ENCODE measurements at places on chromosomes 3 and 15.
A peak's percentile ranks its signal among the peaks of the same experiment; 100 is the strongest.

DNA sequence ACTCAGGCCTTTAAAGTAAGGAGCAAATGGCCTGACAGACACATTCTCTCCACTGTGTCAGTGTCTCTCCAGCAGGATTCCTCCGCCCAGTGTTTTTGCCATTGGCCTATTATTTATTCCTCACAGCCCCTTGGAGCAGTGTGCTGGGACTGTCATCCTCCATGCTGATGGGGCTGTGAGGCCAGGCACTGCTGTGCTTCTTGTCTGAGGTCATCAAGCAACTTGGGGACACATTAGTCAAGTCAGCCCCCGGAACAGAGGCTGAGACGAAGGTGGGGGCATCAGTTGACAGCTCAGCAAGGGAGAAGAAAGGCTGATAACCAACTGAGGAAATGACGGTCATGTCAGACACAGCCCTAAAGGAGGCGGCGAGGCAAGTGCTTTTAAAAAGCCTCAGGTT is 67.4 kb downstream of the XXYLT1 start:
- no peak for DNase-seq

DNA sequence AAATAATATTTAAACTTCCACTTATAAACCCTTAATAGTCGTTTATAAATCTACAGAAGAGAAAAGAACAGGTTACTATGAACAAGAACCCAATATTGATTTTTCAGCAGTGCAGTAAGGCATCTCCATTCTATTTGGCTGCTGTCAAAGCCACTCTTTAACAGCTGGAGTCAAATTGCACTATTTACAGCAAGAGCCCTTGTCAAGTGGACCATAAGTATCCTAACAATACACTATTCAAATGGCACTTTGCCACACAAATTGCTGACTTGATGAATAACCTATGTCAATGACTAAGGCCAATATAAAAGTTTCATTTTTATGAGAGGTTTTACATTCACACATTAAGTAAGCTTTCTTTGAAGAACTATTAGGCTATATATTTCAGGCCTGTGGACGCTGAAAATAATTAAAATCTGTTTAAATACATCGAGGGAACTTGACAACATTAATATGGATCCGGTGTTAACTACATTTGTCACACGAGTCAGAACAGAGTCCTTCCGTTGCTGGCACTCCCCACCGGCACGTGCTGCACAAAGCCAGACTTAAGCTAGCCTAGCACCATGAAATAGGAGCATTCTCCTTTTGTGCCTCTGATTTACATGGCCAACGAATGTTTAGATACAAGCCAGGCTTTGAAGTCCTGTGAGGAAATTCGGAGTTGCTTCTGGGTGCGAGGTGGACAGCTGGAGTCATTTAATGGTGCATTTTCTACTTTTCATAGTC is 100.5 kb downstream of the WDR72 start:
- no peak for DNase-seq

DNA sequence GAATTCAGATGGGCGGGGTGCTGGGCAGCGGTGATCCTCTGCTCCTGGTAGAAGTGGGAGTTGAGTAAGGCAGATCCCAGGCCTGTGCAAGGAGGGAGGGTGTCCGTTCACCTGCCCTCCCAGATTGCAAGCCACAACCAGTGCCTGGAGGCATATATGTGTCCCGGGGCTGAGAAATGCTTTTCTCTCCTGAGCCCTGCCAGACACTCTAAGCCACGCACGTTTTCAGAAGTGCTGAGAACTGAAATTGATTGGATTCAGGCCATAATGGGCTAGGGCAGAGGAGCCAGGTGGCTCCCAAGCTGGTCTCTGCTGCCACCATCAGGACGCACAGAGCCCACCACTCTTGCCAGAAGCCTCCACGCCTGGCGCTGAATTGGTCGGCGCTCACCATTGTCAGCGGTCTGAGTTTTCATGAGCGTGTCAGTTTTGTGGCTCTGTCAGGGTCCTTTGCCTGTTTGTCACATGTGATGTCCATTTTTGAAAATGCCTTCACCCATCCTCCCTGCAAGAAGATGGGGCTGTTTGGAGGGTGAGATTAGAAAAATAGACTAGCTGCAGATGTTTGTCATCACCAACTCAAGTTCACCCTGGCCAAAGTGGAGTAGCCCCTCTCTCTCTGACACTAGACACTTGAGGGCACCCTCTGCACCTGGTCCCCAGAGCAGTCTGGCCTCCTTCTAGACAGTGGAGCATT is 15.4 kb upstream of the BFSP2 start:
- peak; percentile 5 for DNase-seq

- DNase-seq: no peak
These were observed 9.3 kb upstream of the SSUH2 start for GRCh38 chr3:8653800-8654408.

GRCh38 chr3:18194431-18194830 is 230.7 kb downstream of the SATB1 start:
- DNase-seq: no peak

DNA sequence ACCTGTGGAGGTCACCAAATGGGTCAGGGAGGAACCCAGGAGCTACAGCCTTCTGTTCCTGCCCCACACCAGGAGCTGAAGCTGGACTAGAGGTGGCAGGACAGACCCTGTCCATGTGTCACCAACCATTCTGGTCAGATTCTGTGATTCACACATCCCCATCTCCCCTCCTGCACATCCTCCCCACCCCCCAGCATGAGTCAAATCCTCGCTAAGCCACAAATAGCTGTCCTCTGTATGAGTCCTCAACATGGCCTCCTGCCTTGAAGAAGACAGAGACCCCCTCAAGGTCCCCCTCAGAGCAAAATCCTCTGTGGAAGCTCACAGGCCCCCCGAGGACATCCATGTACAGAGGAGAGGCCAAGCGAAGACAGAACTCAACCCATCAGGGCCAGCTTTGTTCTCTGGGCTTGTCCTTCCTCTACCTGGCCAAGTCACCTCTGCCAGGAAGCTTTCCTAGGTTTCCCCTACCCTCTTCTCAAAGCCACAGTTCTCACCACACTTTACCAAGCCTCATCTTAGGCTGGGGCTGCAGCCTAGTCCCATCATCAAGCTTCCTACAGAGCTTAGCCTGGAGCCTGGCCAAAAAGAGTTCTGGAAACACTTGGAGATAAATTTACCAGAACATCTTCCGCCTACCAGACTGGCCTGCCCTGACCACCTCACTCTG is 17.1 kb downstream of the CACNA2D2 start:
- no peak for DNase-seq

DNA sequence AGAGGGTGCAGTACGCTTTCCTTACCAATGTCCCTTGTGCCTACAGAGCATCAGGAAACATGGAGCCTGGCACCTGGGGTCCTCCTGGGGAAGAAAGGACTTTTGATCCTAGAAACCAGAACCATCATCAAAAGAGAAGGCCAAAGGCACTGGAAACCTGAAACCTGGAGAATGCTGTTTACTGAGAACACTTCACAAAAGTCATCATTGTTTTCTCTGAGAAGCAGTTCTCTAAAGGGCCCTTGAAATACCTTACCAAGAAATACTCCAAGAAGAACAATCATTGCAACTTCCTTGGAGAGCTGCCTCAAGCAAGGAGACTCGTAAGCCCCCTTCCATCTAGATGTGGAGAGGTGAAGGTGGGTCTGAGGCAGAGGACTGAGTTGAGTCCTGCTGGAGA is 66.0 kb downstream of the TLE3 start:
- no peak for DNase-seq

GRCh38 chr15:33716025-33716424 is 252.3 kb upstream of the CHRM5 start:
- peak; percentile 5 for DNase-seq

DNA sequence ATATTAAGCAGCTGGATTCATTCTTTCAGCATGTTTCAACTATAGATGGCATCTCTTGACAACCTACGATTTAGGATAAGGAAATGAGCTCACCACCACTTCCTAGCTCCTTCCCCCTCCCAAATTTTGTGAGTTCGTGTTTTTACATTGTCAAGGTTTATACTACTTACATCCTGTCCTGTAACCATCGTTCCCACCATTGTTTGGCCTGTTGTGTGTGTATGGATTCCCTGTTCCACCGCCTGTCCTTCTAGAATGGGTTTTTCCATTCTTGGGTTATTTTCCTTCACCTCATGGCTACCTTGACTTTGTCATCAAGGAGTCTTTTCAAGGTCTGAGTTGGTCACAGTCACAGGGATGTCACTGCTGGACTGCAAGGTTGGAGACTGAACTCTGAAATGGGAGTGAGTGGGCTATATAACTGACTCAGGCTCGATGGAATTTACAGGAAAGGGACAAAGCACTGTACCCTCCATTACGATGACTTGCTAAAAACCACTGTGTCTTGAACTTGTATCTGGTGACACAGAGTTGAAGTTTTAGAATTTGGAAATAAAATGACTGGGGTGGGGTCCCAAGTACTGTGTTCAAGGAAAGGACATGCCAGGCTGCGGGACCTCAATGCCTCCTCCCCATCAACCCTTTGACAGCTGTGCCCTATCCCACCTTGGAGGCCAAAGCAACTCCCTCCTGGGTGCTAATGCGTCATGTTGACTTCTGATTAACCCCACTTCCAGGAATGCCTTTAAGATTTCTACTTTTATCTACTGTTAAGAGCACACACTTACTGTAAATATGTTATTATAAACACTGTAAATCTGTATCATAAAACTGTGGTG is 66.8 kb upstream of the BLM start:
- no peak for DNase-seq

DNA sequence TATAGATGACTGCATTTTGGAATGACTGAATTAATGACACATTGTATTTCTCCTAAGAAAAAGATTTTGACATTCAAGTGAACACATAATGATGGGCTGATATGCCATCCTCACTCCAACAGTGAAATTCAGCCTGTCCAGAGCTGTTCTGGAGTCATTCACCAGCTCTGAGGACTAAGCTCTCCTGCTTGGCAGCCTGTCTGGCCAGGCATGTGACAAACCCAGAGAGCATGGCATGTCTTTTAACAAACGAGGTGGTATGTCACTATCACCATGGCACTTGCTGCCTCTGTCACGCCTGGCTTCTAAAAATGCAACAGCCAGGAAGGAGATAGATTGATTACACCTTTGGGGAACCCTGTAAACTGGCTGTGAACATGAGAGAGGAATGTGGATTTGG is 1.4 kb downstream of the ACTC1 start:
- DNase-seq: no peak

DNA sequence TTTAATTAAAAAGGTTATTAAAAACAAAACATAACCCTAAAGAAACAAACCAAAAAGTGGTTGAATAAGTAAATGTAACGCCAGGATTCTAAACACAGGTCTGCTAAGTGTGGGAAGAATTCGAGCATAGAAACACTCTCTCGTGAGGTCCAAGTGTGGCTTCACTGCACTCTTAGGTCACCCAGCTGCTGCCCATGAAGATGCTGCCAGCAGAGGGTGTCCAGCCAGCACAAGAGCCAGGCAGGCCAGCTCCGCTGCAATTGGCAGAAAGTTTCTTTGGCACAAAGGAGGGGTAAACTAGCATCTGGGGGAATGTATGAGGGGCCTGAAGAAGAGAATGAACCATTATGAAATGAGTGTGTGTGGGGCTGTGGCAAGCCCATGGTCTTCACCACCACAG is 215.7 kb upstream of the FEZF2 start:
- DNase-seq: no peak

DNA sequence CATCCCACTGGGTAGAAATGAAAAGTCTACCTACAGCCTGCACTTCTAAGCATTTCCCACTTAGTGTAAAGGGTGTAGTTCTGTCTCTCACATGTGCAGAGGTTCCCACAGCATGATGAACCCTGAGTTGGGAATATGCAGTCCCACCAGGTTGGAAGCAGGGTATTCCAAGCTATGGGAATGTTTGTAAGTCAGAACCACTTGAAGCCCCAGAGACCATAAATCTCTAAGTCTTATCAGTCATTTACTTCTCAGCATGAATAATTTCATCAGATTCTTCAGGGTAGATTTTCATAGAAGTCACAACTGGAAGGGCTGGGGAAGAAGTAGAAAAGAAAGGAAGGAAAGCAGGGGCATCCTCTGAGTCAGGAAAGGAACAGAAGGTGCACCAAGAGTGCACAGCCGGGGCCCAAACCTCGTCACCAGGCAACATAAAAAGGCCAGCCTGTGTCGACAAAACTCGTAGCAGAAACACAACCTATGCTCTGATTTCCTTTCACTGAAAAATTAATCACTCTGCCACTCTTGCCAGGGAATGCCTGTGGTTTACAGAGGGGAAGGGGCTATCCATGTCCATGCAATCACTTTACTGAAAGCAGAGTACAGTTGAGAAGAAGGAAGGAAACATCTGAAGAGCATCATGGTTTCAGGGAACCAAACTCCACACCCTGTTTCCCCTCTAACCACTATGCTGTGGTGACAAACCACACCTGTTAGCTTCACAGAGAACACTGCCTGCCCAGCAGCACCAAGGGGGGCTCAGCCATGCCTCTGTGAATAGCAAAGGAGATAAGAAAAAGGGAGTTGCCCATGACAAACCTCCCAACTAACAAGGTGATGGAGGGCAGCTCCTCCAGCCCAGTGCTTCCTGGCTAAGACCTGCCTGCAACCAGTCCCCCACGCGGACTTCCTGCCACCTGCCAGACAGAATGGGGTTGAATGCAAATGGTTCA is 40.5 kb downstream of the SH3BP5 start:
- DNase-seq: peak; percentile 46

DNA sequence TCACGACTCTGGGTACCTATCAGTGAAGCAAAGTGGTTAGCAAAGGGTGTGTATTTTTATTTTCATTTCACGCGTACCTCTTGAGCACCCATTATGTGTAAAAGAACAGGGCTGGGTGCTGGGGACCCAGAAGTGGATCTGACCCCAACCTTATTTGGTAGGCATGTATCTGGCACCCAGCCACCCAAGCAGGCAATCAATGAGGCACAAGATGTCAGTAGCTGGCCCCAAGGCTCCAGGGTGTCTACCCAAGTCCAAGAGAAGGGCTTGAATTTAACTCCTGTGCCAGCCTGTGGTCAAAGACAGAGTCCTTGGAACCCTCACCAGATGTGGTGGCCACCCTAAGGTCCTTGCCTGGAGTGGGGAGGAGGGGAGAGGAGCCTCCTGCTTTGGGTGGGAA is 5.7 kb downstream of the PLEKHO2 start:
- no peak for DNase-seq

DNA sequence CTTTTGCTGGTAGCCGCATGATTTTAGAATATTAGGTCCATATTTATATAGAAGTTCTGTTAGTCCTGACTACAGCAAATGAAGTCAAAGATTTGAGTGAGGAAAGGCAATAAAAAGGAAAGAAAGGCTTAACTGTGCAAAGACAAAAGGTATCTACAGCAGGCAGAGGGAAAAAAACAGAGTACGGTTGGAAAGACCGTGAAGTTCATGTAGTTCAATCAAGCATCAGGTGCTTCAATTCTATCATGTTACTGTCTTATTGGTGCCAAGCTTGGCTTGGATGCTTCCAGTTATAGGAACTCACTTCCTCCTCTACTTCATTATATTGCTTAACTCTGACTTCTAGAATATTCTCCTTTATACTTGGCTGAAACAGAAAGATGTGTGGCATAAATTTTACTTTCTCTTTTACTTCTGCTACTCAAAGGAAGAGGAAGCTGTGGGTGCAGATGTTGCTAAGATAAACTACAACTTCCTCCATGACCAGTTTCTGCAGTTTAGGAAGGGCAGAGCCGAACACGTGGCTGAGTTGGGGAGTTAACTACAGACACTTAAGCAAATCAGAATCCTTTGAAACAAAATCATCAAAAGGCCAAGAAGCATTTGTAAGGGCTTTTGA is 72.6 kb upstream of the ZBED2 start:
- DNase-seq: peak; percentile 56
